CD8-positive, alpha-beta memory T cell (primary cell): ENCODE measurements at places on chromosomes 3 and 15.

DNA sequence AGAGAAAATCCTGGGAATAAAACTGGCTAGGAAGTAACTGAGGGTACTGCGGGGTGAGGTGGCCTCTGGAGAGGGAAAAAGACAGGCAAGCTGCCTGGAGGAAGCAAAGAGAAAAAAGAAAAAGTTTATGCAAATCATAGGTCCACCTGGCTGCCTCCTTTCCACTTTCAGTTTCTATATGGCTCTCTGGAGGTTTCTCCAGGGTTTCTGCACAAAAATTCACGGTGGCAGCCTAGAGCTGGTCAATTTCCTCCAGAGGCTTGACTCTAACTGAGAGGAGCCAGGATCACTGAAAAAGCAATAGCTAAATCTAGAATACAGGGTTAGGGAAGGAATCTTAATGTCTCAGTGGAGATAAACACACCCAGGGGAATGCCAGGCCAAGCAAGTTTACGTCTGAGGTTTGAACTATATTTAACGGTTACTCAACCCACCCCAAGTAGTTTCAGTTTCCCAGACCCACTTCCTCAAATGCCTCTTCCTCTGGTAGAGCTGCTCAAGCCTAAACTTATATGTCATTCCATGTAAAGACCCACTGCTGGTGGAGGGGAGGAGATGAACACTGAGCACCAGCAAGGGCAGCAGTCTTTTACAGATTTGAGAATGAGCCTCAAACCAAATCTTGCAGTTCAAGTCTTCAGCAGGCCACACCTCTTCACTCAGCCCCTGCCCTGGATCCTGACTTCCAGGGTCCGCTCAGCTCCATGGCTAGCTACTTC, 5.7 kb downstream of the LYSMD2 start:
- peak; percentile 65 for DNase-seq

DNA sequence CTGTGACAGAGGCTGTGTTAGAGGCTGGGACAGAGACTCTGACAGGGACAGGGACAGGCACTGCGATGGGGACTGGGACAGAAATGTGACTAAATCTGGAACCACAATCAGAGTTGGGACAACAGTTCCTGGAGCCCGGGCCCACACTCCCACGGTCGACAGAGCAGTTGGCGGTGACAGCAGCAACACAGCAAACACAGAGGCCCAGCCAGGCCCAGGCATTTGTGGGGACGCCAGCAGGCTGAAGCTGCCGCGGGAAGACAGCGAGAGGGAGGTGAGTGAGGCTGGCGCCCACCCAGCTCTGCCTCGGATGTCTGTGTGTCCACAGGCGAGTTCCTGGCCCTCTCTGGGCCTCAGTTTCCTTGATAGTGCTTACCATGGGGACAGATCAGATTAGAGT, 9.3 kb upstream of the HCN4 start:
- no peak for DNase-seq

GRCh38 chr15:76101655-76102054, 41.9 kb downstream of the TMEM266 start:
- no peak for DNase-seq

- no peak for DNase-seq
These were observed 2.8 kb downstream of the EIF4G1 start for GRCh38 chr3:184317201-184317600.

DNA sequence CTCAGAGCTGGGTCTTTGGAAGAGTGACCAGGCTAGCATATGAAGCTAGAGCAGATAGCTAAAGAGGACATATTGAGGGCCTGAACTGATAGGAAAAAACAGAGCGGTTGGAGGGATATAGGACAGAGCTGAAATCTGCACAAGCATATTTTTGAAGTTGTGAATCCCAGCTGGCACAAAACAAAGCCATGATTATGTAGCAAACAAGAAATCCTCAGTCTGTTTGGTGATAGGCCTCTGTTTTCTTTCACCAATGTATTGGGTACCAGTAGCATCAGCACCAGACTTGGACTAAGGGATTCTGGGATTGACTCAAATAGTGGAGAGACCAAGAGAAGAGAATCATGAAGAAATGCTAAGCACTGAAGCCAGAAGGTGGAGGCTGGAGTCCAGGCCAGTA, 151.0 kb downstream of the FAM43A start:
- DNase-seq = no peak

- no peak for DNase-seq
These were observed 24.4 kb downstream of the CNOT10 start for GRCh38 chr3:32709346-32709745.

DNA sequence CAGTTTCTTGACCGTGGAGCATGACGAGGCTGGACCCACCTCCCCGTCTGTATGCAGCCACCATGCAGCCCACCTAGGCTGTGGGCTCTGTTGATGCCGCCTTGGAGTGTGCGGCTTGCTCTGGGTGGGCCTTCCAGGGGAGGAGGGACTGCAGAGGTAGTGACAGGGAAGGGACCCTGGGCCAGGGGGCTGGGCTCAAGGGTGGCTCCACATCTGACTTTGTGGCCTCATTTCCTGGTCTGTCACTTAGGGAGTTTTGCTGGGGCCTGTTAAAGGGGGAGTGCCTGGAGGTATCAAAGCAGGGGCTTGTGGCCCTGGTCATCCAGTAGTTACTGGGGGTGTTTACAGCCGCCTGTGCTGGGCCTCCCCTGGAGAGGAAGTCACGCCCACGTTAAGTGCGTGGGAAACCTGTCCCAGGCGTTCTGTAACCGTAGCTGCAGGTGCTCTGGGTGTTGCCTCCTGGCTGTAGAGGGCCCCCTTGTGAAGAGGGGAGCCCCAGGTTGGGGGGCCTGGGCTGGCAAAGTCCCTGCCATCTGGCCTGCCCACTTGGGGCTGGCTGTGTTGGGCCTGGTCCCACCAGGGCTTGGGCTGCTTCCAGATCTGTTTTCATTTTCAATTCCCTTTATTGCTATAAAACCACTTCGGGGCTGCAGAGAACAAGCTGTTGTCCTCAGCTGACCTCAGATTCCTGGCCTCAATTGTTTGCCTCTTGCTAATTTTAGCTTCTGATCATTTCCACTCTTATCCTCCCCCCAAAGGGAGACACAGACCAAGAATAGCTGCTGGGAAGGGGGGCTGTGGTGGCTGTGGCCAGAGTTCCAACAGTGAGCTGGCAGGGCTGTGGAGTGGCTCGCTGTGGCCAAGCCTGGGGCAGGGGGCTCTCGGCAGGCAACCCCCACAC, 26.5 kb downstream of the KLF13 start:
- peak; percentile 70 for DNase-seq

DNA sequence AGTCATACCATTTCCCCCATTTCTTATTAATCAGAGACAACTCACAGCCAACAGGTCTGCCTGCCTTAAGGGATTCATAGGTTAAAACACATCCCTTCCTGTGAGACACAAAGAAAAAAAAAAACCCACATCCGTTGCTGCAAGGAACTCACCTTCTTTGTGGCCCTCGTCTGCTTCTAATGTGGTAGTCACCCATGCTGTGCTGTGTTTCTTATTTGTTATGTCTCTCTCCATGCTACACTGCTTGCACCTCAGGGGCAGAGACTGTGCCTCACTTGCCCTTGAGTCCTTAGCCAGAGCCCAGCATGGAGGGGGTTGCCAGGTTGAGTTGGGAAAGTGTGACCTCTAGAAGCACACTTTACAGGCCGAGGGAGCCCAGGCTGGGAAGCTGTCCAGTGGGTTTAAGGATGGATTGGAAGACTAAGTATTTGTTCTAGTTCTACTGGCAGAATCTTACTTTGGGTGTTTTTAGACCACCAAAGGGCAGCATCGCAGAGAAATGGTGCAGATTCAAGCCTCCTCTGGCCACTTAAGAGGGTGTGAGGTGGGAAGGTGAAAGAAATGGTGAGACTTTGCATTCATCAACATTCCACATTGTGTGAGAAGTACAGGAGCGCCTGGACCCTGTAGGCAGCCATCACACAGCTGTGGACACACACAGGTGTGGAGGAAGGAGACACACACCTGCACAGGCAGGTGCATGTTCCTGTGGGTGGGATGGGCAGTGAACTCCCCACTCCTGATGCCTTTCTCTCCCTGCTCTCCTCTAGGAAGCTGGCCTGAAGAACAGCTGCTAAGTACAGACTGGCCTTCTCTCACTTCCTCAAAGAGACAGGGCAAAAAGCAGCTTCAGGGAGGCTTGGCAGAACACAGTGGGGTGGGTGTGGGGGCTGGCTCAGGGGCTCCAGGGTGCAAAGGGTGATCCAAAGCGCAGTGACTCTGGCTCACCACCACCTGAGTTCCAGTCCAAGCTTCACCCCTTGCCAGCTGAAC, 48.8 kb downstream of the GLB1 start:
- peak; percentile 31 for DNase-seq

DNA sequence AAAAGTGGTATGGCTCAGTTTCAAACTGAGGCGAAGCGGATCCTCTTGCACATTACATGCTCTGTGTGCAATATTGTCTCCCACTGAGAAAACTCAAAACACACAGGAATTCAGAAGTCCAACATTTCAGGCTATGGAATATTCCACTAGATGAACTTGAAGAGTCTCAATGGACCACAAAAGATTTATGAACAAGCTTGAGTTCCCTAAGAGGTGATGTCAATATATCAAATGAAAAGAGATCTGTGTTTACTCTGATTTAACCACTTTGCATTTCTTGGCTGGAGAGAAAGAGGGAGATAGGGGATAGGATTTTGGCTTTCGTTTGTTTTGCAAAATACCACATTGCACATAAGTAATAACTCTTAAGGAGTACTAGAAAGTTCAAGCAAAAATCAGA, 20.3 kb downstream of the PDZRN3 start:
- no peak for DNase-seq

DNA sequence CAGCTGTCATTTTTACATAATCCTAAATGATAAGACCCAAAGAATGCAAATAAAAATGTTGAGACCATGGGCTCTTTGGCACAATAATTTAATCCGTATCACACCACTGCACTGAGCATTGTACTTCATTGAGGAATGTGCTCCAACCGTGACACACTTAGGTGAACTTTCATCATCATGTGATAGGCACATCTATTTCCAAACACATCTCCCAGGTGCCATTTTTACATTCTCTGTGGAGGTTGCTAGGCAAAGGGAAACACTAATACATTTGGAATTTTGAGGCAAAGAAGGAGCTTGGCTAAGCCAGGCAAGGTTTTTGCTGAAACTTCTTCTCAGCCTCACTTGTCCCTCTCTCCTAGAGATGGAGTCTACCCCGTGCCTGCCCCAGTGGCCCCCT, 68.7 kb downstream of the LRTM1 start:
- no peak for DNase-seq

GRCh38 chr3:27900316-27900715, 178.2 kb upstream of the EOMES start:
- no peak for DNase-seq

- DNase-seq = no peak
These were observed 129.0 kb upstream of the THBS1 start for GRCh38 chr15:39451871-39452270.

DNA sequence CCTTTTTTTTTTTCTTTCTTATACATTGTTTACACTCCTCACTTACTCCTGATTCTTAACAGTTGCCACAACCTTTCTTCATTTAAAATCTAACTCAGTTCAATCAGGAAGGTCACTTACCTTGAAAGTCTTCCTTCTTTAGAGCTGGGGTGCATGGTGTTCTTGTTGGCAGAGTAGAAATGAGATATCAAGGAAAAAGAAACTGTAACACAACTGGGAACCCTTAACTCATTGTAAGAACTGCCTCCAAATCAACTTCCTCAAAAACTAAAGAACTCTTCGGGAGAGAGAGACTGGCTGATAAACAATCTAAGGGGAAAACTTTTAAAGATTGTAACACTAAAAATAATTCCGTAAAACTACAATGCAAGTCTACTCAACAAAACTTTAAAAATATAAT, 1.4 kb upstream of the APPL1 start:
- DNase-seq = no peak

DNA sequence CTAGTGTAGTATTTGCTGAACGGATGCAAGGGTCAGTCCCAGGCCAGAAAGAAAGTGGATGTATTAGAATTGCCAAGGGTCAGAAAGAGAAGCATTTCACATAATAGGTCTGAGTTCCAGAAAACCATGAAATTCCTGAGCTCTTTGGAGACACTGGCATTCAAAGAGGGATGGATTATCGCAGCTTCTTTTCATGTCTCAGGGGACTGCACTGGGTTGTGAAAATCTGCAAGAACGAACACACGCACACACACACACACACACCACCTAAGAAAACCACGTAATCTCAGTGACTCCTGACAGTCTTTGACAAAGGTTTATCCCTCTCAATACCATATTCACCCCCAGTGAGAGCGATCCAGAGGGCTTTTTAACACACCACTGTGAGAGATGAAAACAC, 57.9 kb downstream of the TIPARP start:
- DNase-seq = no peak

- no peak for DNase-seq
These were observed 44.3 kb downstream of the PDIA5 start for GRCh38 chr3:123110976-123111615.

- DNase-seq = peak; percentile 30
These were observed 556 bp downstream of the ANKRD63 start for GRCh38 chr15:40282147-40282868.

DNA sequence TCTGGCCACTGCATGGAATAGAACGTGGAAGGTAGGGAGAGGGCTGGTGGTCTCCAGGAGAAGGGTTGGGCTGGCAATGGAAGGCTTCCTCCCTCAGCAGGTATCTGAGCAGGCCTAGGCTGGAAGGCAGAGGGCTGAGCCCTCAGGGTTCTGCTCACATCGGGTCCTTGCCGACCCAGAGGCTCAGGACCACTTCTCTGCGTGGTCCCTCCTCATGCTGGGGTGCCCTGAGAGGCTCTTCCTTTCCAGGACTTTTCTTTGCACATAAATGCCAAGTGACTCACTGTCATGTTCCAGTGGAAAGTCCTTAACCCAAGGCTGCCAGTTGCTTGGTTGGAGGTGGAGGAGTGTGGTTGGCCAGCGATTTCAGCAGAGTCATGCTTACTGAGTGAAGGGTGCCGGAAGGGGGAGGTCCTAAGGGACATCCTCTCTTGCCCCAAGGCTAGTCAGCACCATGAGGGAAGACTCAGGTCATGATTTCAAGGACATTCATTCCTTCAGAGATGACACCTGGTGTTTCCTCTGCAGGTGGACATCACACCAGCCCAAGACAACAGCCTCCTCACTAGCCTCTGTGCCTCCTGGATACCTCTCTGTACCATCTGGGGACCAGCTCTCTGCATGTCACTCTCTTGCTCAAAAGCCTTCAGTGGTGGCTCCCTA, 8.2 kb downstream of the SLC6A6 start:
- DNase-seq = no peak

- DNase-seq = no peak
These were observed 312.0 kb upstream of the TMC3 start for GRCh38 chr15:81686021-81686420.

DNA sequence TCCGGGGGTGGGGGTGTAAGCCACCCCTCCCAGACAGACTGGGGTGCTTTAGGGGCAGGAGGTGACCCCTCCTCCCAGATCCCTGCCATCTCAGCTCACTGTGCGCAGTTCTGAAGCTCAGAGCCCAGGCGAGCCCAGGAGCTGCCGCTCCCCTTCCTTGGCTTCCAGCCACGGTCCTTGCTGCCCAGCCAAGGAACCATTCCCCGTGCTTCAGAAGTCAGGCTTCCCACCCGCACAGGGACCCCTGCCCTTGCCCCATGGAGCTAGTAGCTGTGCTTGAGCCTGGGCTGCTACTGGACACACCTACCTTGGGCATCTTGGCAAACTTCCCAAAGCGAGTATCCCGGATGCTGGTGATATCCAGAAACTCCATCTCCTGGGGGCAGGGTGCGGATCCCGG, 4.8 kb downstream of the PLCB2 start:
- no peak for DNase-seq

- DNase-seq = peak; percentile 3
These were observed 74.3 kb downstream of the SIDT1 start for GRCh38 chr3:113606539-113607218.

GRCh38 chr15:75720787-75721479, 8.3 kb upstream of the CSPG4 start:
- no peak for DNase-seq
